Type B pancreatic cell (in vitro differentiated cells): ENCODE measurements at places on chromosomes 7 and 10. TPM values are rescaled to one million over a fixed set of nuclear protein-coding genes. Genes with fewer than 3 reads are reported as not detected.

Gene PLPP4
- 1.3 and 4.4 TPM in 2 replicates for total RNA-seq

Gene FAM24B
- 1.2 TPM in 1 of 2 replicates, not detected in the other for total RNA-seq

Gene PPP1R17
- 3.9 and 4.5 TPM in 2 replicates for total RNA-seq

Gene SRRT
- 168 and 239 TPM in 2 replicates for total RNA-seq

Gene TAS2R5
- total RNA-seq = 2.5 and 3.3 TPM in 2 replicates

Gene PIK3AP1
- 3.5 and 3.7 TPM in 2 replicates for total RNA-seq

Gene CPN1
- 0.52 TPM in 1 of 2 replicates, not detected in the other for total RNA-seq

Gene PITRM1
- total RNA-seq = 57.0 and 62.3 TPM in 2 replicates

Gene WDFY4
- total RNA-seq = 0.05 TPM in 1 of 2 replicates, not detected in the other

Gene ASB10
- total RNA-seq = not detected in 2 replicates

Gene ASIC3
- 2.2 and 4.4 TPM in 2 replicates for total RNA-seq

Gene CYP26C1
- total RNA-seq = not detected in 2 replicates

Gene C7orf57
- total RNA-seq = 0.36 and 1.5 TPM in 2 replicates

Gene KCNH2
- 8.0 and 10.0 TPM in 2 replicates for total RNA-seq

Gene SLC26A4
- not detected in 2 replicates for total RNA-seq

Gene ARMC3
- total RNA-seq = 2.0 and 10.4 TPM in 2 replicates

Gene TMEM270
- total RNA-seq = 0.57 TPM in 1 of 2 replicates, not detected in the other

Gene FAM3C
- total RNA-seq = 73.9 and 146 TPM in 2 replicates

Gene ANKRD2
- 0.19 TPM in 1 of 2 replicates, not detected in the other for total RNA-seq

Gene SFTPA1
- total RNA-seq = 0.22 and 5.9 TPM in 2 replicates

Gene PLOD3
- 37.5 and 65.7 TPM in 2 replicates for total RNA-seq

Gene FAM25A
- not detected in 2 replicates for total RNA-seq

Gene MAGI2
- total RNA-seq = 5.7 and 13.3 TPM in 2 replicates

Gene HOXA10
- 0.29 and 4.9 TPM in 2 replicates for total RNA-seq

Gene WNT16
- 0.64 and 1.1 TPM in 2 replicates for total RNA-seq

Gene TMEM213
- not detected in 2 replicates for total RNA-seq

Gene RALA
- total RNA-seq = 42.6 and 44.1 TPM in 2 replicates

Gene STEAP2
- total RNA-seq = 1.7 and 3.3 TPM in 2 replicates

Gene ADCYAP1R1
- 0.24 and 2.8 TPM in 2 replicates for total RNA-seq

Gene DKK1
- total RNA-seq = 6.9 and 33.2 TPM in 2 replicates

Gene CALY
- total RNA-seq = 3.6 and 8.5 TPM in 2 replicates

Gene ZNF727
- total RNA-seq = not detected in 2 replicates

Gene TEX36
- total RNA-seq = not detected in 2 replicates

Gene ZNF117
- 18.8 and 24.4 TPM in 2 replicates for total RNA-seq

Gene CPXM2
- 15.0 and 51.1 TPM in 2 replicates for total RNA-seq

Gene CTBP2
- 101 and 113 TPM in 2 replicates for total RNA-seq

Gene PROSER2
- total RNA-seq = 6.7 and 12.6 TPM in 2 replicates

Gene LRRD1
- 0.19 TPM in 1 of 2 replicates, not detected in the other for total RNA-seq

Gene RPEL1
- total RNA-seq = not detected in 2 replicates
